ENCODE measurements at places on chromosomes 12 and 14. TPM values are rescaled to one million over a fixed set of nuclear protein-coding genes. Genes with fewer than 3 reads are reported as not detected.
A peak's percentile ranks its signal among the peaks of the same experiment; 100 is the strongest.

DNA sequence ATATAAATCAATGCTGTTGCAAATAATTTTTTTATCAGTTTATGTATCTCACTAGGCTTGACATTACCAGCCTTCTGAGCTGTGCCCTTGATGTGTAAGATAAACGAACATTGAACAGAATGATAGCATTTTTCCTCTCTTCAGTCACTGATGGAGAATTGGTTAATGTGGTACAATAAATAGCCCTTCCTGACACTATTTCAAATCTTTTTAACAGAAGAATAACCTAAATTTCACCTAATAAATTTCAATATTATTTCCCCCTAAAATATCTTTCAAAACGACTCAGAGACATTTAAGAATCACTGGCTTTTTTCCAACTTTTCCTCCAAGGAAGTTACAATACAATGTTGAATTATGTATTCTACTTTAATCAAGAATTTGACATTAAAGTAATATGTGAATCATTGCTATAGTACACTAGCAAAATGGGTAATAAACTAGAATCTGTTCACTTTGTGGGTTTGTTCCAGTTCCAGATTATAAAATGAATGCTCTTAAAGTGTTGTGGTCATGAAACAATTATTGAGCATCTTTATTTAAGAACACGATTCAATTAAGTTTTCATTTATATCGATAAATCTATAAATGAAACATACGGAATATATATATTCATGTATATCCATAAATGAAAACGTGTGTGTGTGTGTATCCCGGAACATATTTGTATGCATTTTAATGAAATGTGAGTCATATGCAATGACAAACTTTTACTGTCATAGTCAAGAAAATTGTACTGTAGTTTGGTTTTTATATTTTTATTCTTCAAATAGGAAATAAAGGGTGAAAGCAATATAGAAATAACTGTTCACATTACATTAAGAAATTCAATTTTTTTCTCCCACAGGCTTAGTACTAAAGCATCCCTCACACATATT lies 2.5 kb upstream of the ATP2B1 start:
- no peak for DNase-seq

- peak; percentile 14 for DNase-seq
These were observed 824 bp downstream of the DDX55 start for GRCh38 chr12:123602651-123603195.

DNA sequence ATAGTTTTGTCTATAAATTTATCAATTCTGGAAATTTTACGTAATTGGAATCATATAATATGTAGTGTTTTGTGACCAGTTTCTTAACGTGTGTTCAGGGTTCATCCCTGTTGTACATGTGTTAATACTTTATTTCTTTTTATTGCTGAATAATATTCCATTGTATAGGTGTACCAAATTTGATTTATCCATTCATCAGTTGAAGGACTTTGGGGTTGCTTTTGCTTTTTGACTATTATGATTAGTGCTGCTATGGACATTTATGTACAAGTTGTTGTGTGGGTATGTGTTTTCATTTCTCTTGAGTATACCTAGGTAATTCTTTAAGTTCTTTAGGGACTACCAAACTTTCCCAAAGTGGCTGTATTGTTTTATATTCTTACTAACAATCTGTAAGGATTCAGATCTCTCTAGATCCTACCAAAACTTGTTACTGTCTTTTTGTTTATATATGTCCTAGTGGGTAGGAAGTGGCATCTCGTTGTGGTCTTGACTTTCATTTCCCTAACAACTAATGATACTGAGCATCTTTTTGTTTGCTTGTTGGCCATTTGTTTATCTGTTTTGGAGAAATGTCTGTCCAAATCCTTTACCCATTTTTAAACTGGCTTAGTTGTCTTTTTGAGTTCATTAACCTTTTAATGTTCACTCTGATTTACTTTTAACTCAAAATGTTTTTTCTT lies 14.9 kb downstream of the VRK1 start:
- DNase-seq: no peak

DNA sequence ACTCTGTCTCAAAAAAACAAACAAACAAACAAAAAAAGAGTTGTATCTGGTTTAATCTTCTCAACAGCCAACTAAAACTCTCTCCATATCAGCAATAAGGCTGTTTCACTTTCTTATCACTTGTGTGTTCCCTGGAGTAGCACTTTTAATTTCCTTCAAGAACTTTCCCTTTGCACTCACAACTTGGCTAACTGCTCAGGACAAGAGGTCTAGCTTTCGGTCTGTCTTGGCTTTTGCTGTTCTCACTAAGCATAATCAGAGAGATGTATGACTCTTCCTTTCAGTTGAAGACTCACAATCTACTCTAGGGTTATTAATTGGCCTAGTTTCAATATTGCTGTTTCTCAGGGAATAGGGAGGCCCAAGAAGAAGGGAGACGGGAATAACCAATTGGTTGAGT lies 12.3 kb downstream of the NEMP1 start:
- DNase-seq: no peak

DNA sequence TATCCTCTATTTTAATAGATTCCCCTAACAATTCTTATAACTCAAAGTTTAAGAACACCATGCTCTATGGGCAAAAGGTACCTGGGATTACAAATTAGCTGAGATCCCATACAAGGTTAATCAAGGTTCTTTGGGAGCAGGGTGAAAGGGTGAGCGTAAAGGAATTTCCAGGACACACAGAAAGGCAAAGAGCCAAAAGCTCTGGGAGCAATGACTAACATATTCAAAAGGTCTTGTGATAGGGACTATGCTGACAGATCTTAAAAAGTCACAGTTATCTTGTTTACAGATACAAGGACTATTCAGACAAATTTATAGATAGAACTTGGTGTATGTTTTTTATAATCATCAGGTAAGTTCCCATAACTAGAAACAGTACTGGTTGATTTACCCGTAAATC lies 19.5 kb upstream of the PPFIBP1 start:
- DNase-seq: peak; percentile 66

- DNase-seq: no peak
These were observed 40.3 kb upstream of the SLC24A4 start for GRCh38 chr14:92282669-92283068.

DNA sequence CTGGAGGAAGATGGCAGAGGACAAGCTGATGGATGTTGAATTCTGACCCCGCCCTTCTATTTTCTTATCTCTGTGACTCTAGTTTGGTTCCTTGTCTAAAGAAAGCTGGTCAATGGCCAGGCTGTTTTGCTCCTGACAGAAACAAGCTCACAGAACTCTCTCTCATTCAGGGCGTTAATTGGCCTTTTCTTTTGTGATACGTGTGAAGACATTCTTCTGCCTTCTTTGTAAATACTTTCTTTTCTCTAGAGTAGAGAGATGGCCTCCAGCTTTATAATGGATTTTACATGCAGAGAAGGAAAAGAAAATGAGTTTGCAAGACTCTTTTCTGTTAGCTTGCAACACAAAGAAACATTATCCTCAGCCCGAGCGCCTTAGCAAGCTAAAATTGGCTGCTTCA lies 492.2 kb upstream of the CCDC196 start:
- DNase-seq: no peak

DNA sequence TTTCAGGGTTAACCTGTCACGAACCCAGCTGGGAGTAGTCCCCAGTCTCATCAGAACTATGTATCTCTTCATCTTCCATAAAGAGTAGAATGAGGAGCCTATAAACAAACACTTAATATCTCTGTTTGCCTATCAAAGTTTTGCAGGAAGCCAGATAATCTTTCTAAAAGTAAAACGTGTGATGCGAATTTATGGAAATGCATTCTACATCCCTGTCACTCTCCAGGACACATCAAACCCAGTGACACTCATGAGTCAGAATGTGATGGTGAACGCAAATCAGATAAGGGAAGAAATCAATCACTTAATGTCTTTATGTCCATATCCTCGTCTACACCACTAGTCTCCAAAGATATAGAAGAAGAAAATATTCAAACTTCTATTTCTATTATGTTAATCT lies 37.4 kb downstream of the RERG start:
- no peak for DNase-seq

DNA sequence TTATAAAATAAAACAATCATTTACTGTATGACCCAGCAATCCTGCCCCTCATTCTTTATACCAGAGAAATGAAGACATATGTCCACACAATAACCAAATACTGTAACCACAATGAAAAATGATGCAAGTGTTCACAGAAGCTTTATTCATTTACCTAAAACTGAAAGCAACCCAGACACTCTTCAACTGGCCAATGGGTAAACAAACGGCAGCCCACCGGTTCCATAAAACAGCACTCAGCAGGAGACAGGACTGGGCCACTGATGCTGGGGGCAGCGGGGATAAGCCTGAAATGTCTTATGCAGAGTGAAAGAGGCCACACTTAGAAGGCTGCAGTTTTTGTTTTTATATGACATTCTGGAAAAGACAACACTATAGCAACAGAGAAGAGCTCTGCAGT lies 15.1 kb downstream of the DDX51 start:
- no peak for DNase-seq

DNA sequence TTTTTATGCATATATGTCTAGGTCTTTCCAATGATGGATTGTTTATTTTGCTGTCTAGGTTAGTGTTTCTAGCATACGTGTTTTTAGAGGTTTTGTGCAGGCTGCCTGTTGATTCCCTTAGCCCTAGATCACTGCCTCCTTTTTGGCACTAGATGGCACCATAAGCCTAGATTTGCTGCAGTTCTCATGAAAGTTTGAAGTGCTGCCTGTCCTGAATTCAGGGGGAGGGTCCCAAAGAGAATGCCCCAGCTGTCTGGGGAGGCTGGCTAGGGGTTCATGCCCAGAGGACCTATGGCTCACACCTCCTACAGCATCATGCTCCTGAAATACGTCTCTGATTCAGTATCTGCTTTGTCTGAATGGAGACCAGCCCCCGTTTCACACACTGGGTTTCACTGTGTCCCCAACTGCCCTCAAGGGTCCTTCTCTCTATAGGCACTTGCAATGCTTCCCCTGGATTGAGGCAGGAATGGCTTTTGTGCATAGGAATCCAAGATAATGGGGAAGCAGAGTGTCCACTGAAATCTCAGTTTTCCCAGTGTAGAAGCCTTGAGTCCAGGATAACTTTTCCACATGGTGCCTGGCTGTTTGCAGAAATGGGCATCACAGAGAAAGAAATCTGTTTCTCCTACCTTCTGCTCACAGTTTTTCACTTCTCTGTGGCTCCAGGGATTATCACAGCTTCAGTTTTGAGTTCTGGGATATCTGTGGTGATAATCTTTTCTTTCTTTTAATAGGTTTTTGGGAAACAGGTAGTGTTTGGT lies 14.2 kb upstream of the TXNRD1 start:
- peak; percentile 69 for DNase-seq

GRCh38 chr14:92074555-92074954 lies 31.8 kb downstream of the ATXN3 start:
- no peak for DNase-seq

- DNase-seq: peak; percentile 88
These were observed 65.5 kb downstream of the SVOP start for GRCh38 chr12:108955225-108955835.

GRCh38 chr12:106113824-106114446 lies 24.8 kb downstream of the NUAK1 start:
- no peak for DNase-seq

GRCh38 chr14:61347826-61348443 lies 26.6 kb downstream of the PRKCH start:
- DNase-seq: no peak

DNA sequence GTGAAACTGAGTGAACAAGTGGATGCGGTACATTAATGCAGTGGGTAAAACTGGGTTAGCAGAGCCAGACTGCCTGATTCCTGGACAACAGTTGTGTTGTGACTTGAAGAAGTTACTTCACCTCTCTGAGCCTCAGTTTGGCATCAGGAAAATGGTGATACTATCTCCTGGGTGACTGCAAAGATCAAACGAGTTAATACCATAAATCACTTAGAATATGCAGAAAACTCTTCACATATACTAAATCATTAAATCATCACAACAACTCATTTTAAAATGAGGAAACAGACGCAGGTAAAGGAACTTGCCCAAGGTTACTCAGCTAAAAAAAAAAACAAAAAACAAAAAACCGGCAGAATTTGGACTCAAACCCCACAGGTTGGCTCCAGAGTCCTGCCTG lies 811 bp downstream of the MTERF2 start:
- DNase-seq: no peak

GRCh38 chr12:94930216-94930654 lies 73.3 kb downstream of the NDUFA12 start:
- no peak for DNase-seq

DNA sequence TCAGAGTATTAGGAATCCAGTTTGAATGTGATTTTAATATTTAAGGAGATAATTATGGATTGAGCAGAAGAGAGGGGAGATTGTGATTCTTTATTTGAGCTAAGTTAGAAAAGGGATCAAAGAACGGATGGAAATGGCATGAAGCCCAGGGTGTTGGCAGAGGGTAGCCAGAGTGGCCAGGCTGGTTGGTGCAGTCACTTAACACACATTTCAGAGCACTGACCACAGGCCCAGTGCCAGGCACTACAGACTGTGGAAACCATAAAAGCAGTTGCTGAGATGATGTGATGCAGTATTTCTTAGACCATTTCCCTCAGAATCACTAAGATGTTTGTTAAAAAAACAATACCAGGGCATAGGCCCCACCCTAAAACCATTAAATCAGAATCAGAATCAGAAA lies 167.7 kb upstream of the AMIGO2 start:
- DNase-seq: peak; percentile 55

DNA sequence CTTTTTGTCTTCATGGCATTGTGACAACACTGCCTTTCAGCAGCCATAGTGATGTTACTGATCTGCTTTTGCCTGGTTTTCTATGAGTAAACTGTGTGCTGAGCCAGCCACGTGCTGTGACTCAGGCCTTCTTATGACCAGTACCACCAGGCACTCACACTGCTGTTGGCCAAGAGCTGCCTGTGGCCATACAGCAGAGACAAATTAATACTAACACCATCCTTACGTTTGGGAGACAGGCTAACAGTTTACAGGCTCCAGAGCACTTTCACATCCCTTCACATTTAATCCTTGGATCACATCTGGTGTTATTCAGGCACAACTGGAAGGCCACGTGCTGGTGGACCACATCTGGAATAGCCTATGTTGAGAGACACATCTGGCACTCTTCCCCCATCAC lies 377.9 kb downstream of the CCDC91 start:
- DNase-seq: peak; percentile 63

DNA sequence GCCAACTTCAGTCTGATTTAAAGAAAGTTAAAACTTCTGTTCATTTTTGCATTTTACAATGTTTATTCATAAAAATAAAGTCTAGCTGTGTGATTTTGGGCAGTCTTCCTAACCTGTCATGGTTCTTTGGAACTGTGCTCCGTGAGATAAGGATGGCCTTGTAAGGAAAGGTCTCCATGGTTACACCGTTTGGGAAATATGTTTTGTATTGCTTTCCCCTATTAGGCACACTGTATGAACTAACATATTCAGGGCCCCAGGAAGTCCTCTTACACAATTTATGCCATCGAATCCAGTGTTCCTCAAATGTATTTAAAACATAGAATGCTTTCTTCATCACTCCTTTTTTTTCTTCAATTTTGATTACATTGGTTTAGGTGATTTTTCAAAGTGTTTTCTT lies 54.5 kb downstream of the APAF1 start:
- no peak for DNase-seq

Gene INHBE
- 1.4 TPM for total RNA-seq

Gene OAS2
- 362 TPM for total RNA-seq

Gene KRT83
- not detected for total RNA-seq

Gene CLECL1
- not detected for total RNA-seq

Gene PTGDR
- not detected for total RNA-seq

Gene SLC15A4
- total RNA-seq: 19.4 TPM

Gene WBP11
- total RNA-seq: 22.1 TPM

Gene ZDHHC22
- 0.02 TPM for total RNA-seq

Gene PMCH
- total RNA-seq: not detected

Gene RNASE3
- total RNA-seq: not detected

Gene SMAGP
- total RNA-seq: 15.8 TPM

Gene TAS2R7
- not detected for total RNA-seq

Gene VWF
- not detected for total RNA-seq

Measured in M059J (cell line).